ENCODE measurements at places on chromosomes 5 and 9.

DNA sequence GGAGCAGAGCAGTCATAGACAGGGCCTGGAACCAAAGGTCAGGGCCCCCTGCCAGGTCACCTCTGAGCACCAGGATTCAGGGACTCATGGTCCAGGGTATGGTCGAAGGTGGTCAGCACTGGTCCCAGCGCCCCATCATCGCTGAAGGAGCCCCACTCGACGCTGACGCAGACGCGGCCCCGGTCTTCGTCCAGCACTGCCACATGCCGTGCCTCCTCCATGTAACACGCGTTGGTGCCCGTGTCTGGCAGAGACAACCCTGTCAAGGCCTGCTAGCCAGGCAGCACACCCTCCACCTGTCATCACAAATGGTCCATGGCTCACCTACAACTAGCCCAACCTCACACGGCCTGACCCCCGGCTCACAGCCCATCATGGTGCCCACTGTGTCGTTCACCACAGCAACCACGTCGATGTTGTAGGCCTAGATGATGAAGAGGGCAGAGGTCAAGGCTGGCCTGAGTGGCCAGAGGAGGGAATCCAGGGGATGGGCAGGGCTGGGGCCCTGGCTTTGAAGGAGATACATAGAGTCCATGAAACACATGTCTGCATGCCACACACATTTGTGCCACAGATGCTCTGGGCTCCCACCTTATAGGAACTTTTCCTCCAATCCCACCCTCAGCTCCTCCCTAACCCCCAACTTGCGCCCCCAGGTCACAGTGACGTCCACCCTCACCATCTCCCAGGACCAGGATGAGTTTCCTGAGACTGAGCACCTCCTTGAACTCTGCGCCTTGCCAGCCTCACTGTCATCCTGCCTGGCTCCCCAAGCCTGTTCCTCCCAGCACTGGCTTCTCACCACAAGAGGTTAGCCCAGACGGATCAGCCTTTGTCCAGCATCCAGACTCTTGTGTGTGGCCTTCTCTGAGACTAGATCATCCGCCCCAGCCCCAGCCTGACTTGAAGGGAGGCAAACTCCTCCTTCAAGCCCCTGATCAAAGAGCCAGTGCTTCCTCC, 9.5 kb downstream of the HK3 start:
- DNase-seq = no peak

DNA sequence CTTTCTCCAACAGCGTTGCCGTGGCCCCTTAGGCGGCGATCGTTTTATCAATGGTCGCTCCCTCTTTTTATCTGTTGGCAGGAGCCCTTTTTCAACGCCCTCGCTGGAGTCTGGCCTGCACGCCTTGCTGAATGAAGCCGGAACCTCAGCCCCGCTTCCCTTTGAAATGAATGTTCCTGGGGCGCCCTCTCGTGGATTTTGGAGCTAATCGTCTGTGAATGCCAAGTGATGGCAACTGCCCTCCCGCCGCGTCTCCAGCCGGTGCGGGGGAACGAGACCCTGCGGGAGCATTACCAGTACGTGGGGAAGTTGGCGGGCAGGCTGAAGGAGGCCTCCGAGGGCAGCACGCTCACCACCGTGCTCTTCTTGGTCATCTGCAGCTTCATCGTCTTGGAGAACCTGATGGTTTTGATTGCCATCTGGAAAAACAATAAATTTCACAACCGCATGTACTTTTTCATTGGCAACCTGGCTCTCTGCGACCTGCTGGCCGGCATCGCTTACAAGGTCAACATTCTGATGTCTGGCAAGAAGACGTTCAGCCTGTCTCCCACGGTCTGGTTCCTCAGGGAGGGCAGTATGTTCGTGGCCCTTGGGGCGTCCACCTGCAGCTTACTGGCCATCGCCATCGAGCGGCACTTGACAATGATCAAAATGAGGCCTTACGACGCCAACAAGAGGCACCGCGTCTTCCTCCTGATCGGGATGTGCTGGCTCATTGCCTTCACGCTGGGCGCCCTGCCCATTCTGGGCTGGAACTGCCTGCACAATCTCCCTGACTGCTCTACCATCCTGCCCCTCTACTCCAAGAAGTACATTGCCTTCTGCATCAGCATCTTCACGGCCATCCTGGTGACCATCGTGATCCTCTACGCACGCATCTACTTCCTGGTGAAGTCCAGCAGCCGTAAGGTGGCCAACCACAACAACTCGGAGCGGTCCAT, 10.0 kb downstream of the S1PR3 start:
- DNase-seq = peak; percentile 90

DNA sequence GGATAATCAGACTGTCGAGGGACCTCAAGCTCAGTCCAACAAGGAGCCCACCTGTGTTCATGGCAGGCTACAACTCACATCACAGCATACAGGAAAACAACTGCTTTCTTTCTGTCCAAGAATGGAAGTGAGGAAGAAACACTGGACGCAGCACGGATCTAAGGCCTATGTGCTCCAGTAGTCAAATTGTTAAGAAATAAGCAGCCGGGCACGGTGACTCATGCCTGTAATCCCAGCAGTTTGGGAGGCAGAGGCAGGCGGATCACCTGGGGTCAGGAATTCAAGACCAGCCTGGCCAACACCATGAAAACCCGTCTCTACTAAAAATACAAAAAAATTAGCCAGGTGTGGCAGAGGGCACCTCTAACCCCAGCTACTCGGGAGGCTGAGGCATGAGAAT, 427.8 kb downstream of the BNC2 start:
- no peak for DNase-seq

- peak; percentile 55 for DNase-seq
Measured at GRCh38 chr9:128628471-128629048, 28.1 kb downstream of the DYNC2I2 start.

DNA sequence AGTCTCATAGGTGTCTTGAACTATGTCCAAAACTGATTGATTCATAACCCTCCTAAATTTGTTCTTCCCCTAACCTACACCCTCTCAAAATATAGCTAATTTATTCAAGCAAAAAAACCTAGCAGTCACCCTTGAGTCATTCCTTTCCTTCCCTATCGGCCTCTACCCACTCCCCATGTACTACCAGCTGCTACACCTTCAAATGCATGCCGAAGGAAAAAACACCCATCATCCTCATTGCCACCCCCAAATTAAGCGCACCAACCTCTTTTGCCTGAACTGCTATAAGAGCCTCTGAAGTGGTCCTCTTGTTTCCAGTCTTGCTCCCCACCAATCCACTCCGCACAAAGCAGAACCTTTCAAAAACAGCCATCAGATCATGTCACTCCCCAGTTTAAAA, 12.6 kb downstream of the LIFR start:
- no peak for DNase-seq

DNA sequence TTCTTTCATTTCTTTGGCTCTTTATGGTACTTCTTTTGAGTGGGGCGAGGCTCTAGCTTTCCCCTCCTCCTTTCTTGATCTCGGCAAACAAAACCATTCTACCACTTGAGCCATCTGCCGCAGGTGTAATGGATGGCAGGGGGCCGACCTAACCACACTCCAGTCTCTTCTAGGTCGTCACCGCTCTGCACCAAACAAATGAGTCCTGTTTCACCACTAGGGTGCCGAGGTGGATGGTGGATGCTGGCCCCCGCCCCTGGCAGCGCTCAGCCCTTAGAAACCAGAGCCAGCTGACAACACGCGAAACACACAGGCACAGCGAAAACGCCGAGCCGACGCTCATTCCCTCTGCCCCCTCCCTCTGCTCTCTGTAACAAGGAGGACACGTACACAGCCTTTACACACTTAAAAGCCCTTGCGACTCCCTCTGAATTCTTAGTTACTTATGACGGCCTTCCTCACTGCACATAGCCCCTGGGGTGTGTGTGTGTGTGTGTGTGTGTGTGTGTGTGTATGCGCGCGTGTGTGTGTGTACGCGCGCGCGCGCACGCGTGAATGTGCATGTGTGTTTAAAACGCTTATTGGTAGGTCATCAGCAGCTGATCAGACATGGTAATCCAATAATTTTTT, 199.4 kb downstream of the MEF2C start:
- DNase-seq = no peak

- DNase-seq = no peak
Measured at GRCh38 chr5:123441408-123441807, 18.2 kb upstream of the CEP120 start.

DNA sequence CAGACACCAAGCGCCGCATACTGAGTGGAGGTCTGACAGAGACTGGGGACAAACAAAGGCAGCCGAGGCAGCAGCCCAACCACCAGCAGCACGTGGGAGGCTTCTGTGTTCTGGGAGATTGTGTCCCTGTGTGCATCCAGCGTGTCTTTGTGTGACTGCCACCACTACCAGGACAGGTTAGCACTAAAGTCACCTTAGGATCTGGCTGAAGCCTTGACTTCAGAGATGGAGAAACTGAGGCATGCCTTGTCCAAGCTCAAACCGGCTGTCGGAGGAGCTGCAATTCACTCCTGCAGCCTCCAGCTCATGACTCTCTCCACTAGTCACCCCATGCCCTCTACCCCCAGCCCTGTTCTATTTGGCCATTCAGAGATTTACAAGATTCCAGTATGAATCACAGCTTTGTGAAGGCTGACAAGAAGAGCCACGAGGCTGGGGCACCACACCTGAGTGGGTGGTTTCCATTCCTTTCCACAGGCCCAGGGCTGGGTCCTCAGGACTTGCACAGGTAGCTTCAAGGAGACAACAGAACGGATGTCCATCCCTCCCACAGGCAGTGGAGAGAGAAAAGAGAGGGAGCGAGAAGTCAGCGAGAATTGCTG, 69.3 kb downstream of the SHB start:
- DNase-seq = no peak

DNA sequence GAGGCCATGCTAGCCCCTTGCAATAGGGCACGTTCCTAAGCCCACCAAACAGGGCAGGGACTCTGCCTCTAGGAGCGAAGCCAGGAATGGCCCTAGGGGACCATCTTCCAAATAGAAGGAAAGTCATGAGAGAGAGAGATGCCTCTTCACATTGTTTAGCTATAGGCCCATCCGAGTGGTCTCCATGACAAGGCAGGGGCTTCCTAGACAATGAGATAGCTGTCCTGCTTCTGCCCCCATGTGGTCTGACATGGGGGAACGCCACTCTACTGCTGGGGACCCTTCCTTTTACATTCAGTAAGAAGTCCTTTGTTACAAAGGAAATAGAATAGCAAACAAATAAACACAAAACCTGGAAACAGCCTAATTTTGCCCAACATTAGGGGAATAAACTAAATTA, 17.9 kb upstream of the KIF4B start:
- DNase-seq = no peak

DNA sequence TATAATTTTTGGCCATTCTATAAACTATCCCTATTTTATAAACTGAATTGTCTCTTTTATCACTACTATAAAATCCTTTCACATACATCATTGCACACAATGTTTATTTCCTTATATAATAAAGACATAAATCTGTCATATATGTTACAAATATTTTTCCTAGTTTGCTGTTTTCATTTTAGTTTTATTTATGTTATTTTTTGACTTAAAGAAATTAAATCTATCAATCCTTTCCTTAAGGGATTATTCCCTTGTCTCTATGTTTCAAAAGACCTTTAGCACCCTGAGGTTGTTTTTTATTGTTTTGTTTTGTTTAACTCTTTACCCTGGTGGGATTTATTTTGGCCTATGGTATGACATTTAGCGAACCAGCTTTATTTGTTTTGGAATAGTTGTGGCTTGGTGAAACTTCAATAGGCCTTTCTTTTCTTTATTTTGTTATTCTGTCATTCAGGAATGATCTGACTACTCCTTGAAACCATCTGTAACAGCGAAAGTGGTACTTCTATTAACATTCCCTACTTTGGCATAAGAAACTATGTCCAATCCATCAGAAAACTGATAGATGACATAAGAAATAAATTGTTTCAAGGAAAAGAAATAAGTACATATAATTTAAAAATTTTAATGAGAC, 125.9 kb downstream of the CEP120 start:
- no peak for DNase-seq

DNA sequence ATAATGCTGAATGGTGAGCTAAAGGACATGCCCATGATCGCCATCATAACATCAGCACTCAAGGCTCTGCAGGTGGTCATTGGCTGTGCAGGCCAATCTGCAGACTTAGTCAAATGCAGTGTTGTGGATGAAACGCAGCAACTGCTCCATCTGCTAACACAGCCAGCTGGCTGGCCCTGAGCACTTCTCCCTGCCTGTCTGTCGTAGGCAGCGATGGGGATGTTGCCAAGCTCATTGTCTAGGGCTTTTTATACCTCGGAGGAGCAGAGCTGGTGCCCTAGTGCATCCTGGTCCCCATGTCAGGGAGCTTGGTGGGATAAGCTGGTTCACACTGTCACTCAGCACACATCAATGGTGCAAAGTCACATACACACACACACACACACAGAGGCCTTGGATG, 189.4 kb downstream of the TENT4A start:
- DNase-seq = no peak

GRCh38 chr5:132773601-132774355, 3.3 kb downstream of the SEPTIN8 start:
- no peak for DNase-seq

GRCh38 chr5:157464519-157465171, 4.6 kb downstream of the NIPAL4 start:
- peak; percentile 87 for DNase-seq

DNA sequence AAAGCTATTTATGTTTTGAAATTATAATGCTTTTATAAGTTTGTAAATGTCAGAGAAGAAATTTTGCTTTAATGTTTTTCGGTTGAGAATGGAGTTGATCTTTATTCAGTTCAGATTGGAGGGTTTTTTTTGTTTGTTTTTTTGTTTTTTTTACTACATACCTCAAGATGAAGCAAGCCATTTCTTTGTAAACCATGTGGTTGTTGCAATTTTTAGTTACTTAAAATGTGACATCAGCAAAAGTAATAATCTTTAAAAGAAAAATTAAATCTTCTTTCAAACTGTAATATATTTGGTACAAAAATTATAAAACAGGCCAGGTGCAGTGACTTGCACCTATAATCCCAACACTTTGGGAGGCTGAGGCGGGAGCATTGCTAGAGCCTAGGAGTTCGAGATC, 102.6 kb downstream of the CDC42SE2 start:
- no peak for DNase-seq

DNA sequence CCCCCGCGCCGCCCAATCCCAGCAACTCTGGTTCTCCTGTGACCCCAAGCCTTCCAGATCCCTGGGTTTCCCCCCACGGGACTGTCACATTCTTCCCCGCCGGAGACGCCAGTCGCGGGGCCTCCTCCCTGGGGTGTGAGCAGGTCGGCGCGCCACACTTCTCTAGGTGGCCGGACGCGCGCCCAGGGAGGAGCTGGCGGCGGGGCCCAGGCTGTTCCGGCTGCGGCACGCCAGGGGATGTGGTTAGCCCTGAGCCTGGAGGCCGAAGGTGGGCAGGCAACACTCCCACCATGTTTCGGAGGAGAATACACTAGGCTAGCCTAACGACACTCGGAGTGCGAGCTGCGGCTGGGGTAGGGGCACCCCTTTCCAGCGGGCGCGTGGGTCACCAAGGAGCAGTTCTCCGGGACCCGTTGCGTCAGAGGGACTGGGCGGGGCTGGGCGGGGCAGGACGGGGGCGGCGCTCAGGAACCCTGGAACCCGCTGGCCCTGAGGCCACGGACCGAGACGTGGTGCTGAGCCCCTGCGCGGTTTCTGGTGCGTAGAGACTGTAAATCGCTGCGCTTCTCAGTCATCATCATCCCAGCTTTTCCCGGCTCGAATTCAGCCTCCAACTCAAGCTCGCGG, at the start of gene SLC27A6:
SLC27A6 (plus strand) TSS at position 478 of the 627 bp plus-strand sequence. CDS start 650 bp downstream, outside the sequence.
- DNase-seq = peak; percentile 7

Measured in GM03348 (cell line).